ENCODE measurements at places on chromosomes 12 and 14. TPM values are rescaled to one million over a fixed set of nuclear protein-coding genes. Genes with fewer than 3 reads are reported as not detected.

SYNE3 gene
- 5.2 TPM for total RNA-seq

TMEM30B gene
- 11.4 TPM for total RNA-seq

GLS2 gene
- total RNA-seq, result 2.2 TPM

TGM1 gene
- total RNA-seq, result 1.7 TPM

PZP gene
- total RNA-seq, result 0.20 TPM

CRACR2A gene
- 1.1 TPM for total RNA-seq

CHST11 gene
- total RNA-seq, result 36.2 TPM

All from endodermal cell (in vitro differentiated cells).